Activated CD8-positive, alpha-beta memory T cell treated with anti-CD3 and anti-CD28 coated beads, Interleukin-2, amount 50 U/mL, for 4 hours (primary cell): ENCODE measurements at places on chromosomes 3 and 15.

DNA sequence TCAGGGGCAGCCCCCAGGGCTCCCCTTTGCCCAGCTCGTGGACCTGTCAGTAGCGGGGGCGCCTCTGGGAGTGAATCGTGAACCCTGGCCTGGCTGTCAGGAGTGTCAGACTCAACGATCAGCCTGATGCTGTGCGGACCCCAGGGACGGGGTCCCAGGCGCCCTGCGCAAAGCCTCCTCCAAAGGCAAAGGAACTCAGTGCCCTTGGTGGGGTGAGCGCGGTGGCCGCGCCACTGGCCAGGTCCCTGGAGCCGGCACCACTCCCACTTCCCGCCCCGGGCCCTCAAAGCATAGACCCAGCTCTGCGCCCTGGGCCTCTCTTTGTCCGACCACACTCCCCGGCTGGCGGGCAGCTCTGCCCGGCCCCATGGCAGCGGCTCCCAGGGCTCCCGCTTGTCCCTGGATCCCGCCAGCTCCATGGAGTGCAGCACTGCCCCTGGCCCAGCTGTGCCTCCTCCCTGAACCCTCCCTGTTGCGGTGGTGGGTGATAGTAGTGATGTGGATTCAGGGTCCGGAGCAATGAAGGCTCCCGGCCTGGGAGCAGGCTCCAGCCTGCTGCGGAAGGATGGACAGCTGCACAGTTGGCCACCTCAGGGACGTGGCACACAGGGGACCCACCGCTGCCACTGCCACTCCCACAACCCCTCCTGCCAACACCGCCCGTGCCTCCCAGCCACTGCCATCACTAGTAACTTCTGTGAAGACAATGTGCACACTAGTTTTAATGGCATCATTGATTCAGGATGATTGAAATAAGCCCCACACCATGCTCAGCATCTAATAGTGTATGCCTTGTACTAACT, 263.8 kb downstream of the ZBBX start:
- no peak for DNase-seq

DNA sequence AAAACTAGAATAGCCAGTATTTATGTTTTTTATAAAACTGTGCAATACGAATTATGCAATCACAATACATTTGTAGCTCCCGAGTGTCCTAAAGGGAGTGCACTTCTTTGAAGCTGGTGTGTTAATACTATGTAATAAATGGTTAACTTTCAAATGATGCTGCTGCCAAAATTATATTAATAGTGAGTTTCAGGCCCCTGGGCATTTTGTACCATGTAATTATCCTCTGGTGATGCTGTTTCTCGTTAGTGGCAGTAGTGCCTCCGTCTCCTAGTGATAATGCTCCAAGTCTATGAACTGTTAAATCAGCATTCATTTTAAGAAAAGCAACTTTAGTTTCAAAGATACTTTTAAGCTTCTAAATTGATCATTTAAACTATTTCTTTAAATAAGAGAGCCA, 132.7 kb upstream of the BHLHE40 start:
- no peak for DNase-seq

- DNase-seq = no peak
Observed at GRCh38 chr3:170267793-170268192, 45.6 kb downstream of the PRKCI start.

DNA sequence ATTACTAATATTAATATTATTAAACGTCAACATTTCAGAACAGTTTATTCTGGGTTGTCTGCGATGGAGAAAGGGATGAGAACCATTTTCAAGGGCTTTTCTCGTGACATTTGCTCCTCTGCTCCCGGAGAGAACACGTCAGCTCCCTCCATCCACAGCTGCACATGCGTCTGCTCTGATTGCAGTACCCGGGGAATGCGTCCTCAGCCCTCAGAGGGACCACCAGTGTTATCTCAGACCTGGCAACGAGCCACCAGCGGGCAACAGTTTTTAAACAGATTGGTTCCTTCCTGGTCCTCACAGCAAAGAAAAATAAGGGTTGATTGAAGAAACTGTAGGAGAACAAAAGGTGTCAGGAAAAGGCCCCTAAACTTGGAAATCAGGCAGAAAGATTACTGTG, 202.2 kb upstream of the ADAMTS9 start:
- no peak for DNase-seq

DNA sequence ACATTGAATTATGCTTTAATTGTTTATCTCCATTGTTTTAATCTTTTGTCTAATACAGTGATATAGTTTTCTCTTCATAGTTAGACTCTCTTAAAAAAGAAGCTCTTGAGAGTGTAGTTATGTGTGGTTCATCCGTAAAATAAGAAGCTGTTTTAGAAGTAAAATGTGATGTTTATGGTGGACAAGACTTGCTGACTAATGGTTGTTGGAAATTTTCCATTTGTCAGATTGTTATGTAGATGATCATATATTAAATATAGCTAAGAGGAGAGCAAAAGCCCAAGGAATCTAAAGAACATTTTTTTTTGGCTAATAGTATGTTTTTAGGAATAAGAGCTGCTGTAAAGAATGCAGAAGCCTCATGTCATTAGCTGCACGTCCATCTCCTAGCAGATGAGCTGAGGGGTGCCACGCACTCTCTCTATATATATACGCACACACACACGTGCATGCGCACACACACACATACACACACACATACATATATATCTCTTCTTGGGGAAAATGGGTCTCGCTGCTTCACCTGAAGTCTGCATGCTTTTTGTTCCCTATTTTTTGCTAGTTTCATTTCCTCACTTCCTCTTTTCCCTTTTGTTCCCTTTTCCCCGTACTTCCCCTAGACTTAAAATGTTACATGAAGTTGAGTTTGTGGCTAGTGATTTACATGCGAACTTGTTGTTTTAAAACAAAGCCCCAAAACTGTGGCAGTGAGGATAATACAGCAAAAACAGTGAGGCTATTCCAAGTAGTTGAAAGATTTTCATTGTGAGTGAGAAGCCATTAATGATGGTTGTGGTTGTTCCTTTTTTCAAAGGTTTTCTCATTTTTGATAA, 107.8 kb downstream of the MBNL1 start:
- no peak for DNase-seq
